Stimulated activated CD8-positive, alpha-beta memory T cell treated with anti-CD3 and anti-CD28 coated beads, Interleukin-7, amount 100 ng/mL, for 1 hour (primary cell): ENCODE measurements at places on chromosomes 3 and 15.

- DNase-seq, result no peak
Measured at GRCh38 chr15:98177966-98178592, 217.6 kb downstream of the ARRDC4 start.

DNA sequence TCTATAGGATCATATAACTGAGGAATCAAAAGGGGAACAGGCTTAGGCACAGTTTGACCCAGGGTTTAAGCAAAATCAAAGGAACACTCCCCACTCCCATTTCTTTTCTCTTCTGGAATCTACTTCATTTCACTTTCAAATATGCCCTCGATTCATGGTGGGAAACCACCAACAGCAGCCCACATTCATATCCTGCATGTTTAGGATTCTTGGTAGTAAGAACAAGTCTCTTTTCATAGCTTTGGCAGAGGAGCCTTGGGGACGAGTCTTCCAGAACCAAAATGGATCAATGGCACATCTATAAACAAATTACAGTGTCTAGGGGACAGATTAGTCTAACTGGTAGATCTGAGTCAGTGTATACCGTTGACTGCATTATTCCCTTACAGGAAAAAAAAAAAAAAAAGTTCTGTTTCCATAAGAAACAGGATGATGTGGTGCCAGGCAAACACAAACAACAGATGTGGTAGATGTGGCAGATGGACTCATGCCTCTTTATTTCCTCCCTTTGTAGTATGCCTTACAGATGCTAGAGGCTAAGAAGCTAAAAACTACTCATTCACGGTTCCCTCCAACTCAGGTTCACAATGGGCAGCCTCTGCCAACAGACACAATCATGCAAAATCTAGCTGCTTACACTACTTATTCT, 578.3 kb upstream of the ADAMTS9 start:
- no peak for DNase-seq

DNA sequence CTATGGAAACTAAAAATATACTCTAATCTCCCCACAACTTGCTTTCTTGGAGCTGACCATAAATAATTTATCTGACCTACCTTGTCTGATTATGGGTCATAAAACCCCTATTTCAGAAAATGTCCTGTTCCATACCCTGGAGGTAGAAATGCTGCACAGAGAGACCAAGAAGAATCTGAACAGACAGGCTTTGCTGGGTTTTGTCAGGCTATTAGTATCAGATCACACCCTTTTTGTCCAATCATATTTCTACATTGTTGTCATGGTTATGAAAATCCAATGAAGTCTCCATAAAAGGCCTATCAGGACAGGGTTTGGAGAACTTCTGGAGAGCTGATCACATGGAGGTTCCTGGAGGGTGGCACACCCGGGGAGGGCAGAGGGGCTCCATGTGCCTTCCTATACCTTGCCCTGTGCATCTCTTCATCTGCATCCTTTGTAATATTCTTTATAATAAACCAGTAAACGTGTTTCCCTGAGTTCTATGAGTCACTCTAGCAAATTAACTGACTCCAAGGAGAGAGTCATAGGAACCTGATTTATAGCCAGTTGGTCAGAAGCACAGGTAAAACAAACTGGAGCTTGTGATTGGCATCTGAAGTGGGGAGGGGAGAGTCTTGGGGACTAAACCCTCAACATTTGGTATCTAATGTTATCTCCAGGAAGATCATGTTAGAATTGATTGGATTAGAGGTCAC, 58.1 kb downstream of the NGLY1 start:
- DNase-seq, result no peak

- DNase-seq, result no peak
Measured at GRCh38 chr15:49604625-49605409, 15.8 kb downstream of the FAM227B start.

GRCh38 chr3:88987776-88988175, 119.6 kb upstream of the EPHA3 start:
- no peak for DNase-seq

GRCh38 chr15:70345251-70346019, 247.7 kb upstream of the TLE3 start:
- no peak for DNase-seq

DNA sequence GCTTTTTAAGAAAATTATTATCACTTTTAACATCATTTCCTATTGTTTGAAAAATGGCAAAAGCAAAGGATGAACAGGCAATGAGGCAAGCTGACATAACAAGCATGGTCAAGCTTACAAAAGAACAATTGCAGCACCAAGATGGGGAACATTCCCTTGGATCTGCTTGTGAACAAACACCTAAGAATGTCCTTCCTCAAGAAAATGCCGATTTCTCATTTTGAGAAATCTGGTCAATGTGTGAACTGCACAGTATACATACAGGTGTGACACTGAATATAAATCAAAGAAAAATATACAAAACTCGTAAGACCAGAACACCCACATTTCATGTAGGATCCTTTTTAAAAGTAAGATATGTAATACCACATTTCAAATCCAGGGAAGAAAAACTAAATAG, 58.9 kb downstream of the LRRFIP2 start:
- no peak for DNase-seq

DNA sequence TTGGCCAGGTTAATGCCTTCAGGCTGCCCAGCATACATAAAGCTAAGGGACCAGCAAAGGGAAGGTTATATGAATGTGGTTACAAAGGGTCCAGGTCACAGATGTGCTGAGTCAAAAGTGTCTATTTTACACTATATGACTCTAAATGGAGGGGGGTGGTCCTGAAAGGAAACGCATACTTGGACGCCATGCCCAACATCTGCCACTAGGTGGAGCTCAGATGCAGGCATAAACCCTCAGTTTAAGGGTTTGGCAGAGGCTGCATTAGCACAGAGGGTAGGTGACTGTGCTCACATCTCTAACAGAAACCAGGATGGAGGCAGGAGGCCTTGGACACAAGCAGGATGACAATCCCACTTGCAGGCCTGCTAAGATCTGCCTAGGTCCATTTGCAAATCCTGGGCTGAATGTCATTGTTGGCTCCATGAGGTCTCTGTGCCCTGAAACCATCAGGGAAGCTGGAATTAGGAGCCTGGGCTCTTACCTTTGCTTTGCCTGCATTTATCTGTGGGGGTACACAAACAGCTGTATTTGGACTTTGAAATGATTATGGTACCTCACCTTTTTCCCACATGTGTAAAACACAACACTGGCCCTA, 55.8 kb downstream of the ZNF621 start:
- DNase-seq, result peak; percentile 29

GRCh38 chr3:159322322-159322939, 520.6 kb downstream of the MFSD1 start:
- DNase-seq, result no peak

DNA sequence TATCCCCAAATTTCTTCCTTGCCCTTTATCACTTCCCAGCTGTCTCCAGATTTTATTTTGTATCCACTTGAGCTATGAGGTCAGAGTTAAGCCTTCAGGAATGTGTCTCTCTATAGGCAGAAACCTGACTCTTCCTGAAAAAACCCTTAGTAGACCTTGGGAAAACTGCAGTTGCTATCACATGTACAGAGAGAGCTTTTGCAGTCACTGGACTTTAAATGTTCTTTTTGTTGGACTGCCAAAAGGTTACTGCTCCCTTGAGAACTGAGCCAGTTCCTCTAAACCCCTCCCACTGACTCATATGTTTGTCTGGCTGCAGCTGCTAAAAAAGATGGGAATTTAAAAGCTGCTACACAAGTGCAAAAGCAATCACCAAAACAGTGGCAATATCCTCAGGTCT, 169.1 kb upstream of the CCDC54 start:
- no peak for DNase-seq

DNA sequence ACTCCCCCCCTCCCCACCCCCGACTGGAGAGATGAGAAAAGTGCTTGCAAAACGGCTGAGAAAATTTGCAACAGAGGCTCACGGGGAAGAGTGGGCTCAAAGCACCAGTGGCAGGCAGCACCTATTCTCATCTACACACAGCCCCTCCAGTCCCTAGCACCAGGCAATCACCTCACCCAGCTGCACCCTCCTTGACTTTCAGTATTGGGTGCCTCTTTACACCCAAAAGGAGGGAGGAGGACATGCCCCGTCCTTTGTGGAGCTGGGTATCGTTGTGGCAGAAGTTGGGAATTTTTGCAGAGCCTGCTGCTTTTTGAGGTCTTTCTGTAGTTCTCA, 182.8 kb upstream of the TOPAZ1 start:
- no peak for DNase-seq

DNA sequence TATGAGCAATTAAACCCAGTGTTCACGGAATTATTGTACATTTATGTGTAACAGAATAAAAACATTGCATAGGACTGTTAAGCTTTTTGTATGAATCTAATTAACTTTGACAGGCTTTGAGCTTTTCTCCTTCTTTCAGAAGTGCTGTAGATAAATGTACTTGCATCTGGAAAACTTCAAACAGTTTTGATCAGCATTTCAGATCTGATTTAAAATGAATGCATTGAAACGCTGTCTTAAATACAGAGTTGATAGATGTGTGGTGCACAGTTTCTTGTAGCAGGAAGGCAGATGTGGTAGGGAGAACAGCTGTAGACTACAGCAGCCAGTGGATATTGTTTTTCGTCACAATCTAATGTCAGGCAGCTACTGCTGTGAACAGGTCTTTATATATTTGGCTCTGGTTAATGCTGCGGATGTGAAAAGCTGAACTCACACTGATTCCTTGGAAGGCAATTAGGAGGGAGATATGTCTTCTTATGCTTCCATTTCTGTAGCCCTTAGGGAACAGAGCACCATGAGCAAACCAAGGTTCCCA, 193.8 kb upstream of the GOLIM4 start:
- no peak for DNase-seq

- no peak for DNase-seq
Measured at GRCh38 chr15:58383876-58384275, 47.9 kb upstream of the LIPC start.

- no peak for DNase-seq
Measured at GRCh38 chr15:99305761-99306505, 54.7 kb downstream of the LRRC28 start.

DNA sequence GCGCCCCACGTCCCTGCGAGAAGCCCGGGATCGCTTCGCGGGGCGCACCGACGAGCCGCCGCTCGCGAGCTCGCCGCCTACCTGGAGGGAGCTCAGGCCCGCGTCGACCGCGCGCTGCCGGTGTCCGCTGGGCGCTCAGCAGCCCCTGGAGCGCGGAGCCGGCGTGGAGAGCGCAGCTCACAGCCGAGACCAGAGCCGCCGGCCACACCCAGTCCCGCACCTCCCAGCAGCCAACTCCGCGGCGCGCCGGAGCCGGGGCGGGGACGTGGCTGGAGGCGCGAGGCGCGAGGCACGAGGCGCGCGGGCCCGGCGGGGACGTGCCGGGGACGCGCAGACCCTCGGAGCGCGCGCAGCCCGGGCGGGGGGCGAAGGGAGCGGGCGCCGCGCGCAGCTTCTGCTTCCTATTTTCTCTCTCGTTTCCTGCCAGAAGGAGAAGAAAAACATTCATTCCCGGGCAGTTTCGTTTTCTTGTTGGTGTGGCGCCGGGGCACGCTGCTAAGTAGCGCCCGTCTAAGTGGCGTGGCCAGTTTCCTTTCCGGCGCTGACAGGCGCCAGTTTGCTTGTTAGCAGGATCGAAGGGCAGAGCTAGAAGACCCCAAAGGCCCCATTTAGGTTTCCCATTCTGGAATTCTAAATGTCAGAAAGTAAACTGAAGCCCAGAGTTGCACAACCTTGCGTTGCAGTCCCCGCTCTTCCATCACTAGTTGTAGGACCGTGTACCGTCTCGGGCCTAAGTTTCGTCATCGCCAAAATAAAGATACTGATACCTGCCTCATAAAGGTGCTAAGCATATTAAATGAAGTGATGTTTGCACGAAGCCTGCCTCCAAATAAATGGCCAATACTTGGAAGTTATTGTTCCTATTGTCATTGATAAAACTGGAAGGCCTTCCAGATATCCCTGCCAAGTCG, at the start of gene GNB4:
TSS of gene GNB4 (minus strand) at position 206 of the 911 bp plus-strand sequence. CDS start 25,270 bp downstream, outside the sequence.
- DNase-seq, result no peak

GRCh38 chr3:9500108-9501050, 53.2 kb downstream of the LHFPL4 start:
- DNase-seq, result peak; percentile 6

DNA sequence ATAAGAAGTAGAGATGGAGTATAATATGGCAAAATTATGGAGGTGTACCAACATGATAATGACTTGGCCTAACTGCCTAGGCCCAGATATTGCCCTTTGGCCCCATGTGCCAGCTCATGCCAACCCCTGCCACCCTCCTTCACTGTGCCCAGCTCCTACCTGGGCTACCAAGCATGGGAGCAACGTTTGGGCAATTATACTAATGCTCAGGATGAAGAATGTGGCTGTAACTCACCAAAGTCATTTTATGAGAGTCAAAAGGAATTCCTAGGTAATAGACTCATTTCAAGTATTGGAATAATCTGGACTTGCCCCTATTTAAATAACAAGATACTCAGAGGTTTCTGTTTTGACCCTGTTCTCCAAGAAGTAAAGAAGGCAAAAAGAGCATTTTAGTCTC, 240.2 kb upstream of the IL12A start:
- no peak for DNase-seq

- no peak for DNase-seq
Measured at GRCh38 chr15:59335207-59335786, 37.4 kb downstream of the MYO1E start.

DNA sequence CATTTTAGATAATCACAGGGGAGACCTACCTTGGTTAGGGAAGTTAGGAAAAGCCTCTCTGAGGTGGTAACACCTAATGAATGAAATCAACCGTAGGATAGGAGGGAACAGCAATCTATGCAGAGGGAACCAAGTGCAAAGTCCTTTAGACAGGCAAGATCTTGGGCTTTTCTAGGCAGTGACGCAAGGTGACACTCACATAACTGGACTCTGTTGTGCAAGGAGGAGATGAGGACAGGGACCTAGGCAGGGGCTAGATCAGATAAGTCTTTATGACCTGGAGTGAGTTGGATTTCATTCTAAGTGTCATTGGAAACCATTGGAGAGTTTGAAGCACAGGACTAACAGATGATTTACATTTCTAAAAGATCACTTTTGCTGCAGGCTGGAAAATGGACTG, 4.6 kb upstream of the LMOD3 start:
- DNase-seq, result no peak

- DNase-seq, result no peak
Measured at GRCh38 chr3:144384241-144384979, 412.8 kb downstream of the DIPK2A start.

DNA sequence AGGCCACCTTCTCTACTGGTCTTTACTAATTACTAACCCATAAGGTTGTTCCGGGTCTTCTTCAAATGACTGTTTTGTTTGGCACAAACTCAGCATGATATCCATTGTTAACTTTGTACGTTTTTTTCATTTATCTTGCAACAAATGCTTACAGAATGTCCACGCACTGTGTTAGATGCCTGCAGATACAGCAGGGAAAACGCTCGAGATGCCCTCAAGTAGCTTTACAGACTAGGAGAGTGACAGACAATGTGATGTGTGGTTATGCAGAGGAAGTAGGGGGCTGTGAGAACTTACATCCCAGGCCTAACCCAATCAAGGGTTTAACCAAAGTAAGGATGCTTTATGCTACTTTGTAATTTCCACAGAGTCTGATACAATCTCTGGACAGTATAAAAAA, 949 bp upstream of the RFC4 start:
- DNase-seq, result no peak

DNA sequence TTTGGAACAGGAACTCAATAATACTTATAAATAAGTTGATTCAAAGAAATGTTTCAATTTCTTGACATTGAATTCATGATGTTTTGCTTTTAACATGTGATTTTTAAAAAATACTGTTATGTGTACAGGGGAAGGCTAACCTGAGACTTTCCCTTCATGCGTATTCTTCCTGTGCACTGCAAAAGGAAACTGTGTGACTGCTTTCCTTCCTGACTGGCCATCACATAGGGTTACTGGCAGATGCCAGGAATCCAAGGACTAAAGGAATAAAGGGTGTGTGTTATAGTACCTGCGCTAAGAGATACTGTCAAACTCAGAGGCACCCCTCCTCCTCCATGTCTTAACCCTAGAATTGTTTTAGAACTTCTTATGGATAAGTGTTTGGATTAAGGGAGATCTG, 236.0 kb downstream of the UBE2E2 start:
- DNase-seq, result no peak
